DND-41 (cell line): ENCODE measurements at places on chromosomes 16 and 17.

GRCh38 chr16:66369055-66369592 is 2.6 kb downstream of the CDH5 start:
- H3K4me1 ChIP-seq = no peaks in the 10 kb centered on the region
- peak; percentile 13 for DNase-seq
- no peak overlapping the region for H3K27ac ChIP-seq
- no peak overlapping the region for H3K4me3 ChIP-seq

DNA sequence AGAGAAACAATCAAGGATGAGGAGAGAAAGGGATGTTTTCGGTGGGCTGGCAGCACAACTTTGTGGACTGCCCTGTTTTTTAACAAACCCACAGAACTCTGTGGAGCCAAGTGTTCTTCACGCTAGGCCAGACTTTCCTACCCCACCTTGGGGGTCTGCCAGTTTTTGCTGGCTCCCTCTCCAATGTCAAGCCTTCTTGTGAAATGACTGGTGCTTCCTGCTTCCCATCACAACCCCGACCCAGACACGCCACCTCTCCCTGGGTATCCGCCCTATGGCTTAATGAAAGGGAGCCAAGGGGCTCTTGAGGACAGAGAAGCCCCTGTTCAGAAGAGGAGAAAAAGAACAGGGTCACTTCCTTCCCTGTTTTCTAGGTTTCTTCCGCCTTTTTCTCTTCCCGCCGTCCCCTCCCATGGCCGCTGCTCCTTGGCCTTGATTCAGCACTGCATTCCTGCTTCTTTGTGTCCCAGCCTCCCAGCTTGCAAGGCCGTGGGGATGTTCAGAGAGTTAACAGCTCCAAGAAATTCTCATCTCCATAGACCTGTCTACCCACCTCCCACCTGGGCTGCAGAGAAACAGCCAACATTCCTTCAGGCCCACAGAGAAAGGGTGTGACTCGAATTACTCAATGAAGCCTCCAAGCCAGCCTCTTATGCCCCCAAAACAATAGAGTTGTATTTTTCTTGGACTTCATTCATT is 16.5 kb upstream of the SOX9 start:
- no peak overlapping the region for H3K27ac ChIP-seq
- no peaks in the 10 kb centered on the region for H3K4me1 ChIP-seq
- no peak for DNase-seq
- H3K36me3 ChIP-seq = no peaks in the 10 kb centered on the region
- H3K4me3 ChIP-seq = no peak overlapping the region

- H3K36me3 ChIP-seq = peaks cover 15% of the 10 kb centered on the region
- H3K4me1 ChIP-seq = no peaks in the 10 kb centered on the region
- H3K27me3 ChIP-seq = no peaks in the 10 kb centered on the region
- no peak for DNase-seq
These were observed 81.3 kb downstream of the HIC1 start for GRCh38 chr17:2136241-2136640.

- no peak for DNase-seq
- H3K27me3 ChIP-seq = peaks cover 11% of the 10 kb centered on the region
- H3K4me1 ChIP-seq = no peaks in the 10 kb centered on the region
- no peaks in the 10 kb centered on the region for H3K36me3 ChIP-seq
- no peak overlapping the region for H3K4me3 ChIP-seq
- H3K27ac ChIP-seq = no peak overlapping the region
These were observed 31.0 kb downstream of the NGFR start for GRCh38 chr17:49525831-49526741.

GRCh38 chr17:41648411-41649195 is 24.2 kb upstream of the KRT17 start:
- H3K36me3 ChIP-seq = no peaks in the 10 kb centered on the region
- DNase-seq = peak; percentile 83
- no peaks in the 10 kb centered on the region for H3K27me3 ChIP-seq
- H3K4me3 ChIP-seq = no peak overlapping the region
- peaks cover 15% of the 10 kb centered on the region for H3K4me1 ChIP-seq

DNA sequence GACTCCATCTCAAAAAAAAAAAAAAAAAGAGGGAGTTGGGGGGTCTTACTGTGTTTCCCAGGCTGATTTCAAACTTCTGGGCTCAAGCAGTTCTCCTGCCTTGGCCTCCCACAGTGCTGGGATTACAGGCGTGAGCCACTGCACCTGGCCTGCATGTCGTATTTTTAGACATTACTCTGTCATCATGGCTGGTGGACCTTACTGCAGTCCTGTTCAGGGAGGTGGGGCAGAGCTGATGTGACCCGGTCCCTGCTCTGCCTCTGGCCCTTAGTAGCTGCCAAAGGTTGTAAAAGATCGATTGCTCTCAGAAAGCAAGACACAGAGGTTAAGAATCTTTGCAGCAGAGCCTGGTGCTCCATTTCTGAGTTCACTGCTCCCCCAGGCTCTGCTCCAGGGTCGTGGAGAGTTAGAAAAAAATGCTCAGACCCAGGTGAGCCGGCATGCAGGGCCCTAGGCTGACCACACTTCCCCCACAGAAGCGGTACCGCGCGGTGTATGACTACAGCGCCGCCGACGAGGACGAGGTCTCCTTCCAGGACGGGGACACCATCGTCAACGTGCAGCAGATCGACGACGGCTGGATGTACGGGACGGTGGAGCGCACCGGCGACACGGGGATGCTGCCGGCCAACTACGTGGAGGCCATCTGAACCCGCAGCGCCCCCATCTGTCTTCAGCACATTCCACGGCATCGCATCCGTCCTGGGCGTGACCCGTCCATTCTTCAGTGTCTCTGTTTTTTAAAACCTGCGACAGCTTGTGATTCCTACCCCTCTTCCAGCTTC is 7.1 kb upstream of the LASP1NB start:
- DNase-seq = no peak
- H3K27ac ChIP-seq = no peak overlapping the region
- H3K27me3 ChIP-seq = no peaks in the 10 kb centered on the region
- no peak overlapping the region for H3K4me3 ChIP-seq
- H3K36me3 ChIP-seq = peaks cover 71% of the 10 kb centered on the region

DNA sequence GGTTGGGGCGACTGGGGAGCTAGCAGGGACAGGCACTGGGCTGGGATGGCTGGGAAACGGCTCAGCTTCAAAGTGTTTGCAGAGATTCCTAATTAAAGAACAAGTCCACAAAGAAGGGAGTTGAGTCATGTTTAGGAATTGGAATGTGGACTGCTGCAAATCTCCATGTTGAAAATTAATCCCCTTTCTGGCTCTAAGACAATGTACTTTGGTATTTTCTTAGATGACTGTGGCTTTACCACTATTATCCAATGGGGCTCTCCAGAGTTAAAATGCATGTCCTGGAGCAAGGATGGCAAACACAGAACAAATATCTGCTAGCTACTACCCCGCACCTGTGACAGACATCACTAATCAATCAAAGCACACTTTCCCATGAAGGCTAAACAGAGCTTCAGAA is 22.2 kb upstream of the WSCD1 start:
- H3K4me3 ChIP-seq = no peak overlapping the region
- no peaks in the 10 kb centered on the region for H3K36me3 ChIP-seq
- no peaks in the 10 kb centered on the region for H3K4me1 ChIP-seq

GRCh38 chr16:29877266-29877961 is 14.4 kb upstream of the CDIPT start:
- no peak overlapping the region for H3K4me3 ChIP-seq
- peak; percentile 29 for DNase-seq
- no peaks in the 10 kb centered on the region for H3K27me3 ChIP-seq
- H3K36me3 ChIP-seq = no peaks in the 10 kb centered on the region
- H3K27ac ChIP-seq = no peak overlapping the region

DNA sequence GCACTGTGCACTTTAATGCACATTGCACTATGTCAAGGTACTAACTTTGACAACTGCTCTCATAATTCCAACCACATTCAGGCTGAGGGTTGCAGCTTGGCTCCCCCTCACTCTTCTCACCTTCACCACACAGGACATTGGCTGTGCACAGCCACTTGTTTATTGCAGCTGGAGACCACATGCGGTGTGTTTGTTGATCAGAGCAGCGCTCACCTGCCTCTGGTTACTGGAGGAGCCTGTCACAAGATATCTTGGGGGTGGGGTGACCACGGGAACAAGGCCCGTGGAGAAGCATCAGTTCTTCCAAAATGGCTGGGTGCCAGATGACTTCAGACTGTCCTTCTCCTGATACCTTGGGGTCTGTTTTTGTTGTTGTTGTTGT is 10.6 kb upstream of the CCL5 start:
- no peak overlapping the region for H3K4me3 ChIP-seq

DNA sequence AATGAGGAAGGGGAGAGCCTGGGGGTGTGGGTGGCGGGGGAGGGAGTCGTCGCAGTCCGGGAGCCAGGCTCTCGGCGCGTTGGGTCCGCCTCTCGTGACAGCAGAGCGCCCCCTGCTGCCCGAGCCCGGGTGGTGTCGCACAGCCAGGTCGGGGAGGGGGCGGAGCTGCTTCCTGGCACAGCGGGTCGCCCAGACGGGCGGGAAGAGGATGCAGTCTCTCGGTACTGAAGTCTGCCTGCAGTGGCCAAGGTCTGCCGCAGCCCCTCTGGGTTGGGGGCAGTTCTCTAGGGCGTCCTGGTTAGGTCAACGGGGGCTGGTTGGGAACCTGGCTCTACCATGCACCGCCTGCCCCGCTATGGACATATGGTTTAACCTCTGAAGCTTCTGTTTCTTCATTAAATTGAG is 38.2 kb upstream of the CCDC182 start:
- H3K27ac ChIP-seq = peak overlapping the region; percentile 91
- no peaks in the 10 kb centered on the region for H3K36me3 ChIP-seq
- peaks cover 1% of the 10 kb centered on the region for H3K27me3 ChIP-seq
- H3K4me3 ChIP-seq = no peak overlapping the region

GRCh38 chr16:75265911-75266701 is 14.7 kb upstream of the BCAR1 start:
- H3K4me1 ChIP-seq = no peaks in the 10 kb centered on the region
- no peak for DNase-seq
- H3K36me3 ChIP-seq = no peaks in the 10 kb centered on the region
- no peak overlapping the region for H3K4me3 ChIP-seq

DNA sequence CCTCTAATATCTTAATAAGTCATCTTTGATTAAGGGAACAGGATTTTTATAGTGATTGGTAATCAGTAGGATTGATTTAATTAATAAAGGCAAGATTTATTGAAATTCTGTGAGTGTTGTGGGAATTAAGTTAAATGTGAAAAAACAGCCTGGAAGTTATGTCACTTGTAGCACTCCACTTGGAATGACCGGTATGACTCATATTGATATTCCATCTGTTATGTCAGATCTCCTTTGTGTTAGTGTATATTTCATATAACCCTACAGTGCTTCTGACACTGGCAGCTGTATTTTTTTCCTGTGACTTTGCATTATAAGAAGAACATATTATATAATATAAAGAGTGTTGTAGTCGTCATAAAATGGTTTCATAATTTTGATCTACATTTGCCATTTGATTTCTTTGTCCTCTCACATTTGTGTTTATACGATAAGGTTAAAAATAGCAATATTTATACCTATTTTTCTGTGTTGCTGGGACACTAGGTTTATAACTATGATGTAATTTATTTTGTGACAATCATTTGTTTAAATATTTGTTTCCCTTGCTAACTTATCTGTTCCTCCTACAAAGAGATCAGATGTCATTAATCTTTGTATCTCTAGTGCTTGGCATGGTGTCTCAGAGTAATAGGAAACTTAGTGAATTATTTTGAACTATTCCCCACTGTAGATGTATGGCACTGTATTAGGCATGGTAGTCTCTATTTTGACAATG is 249.0 kb downstream of the BCAS3 start:
- H3K4me1 ChIP-seq = no peaks in the 10 kb centered on the region
- no peak for DNase-seq
- no peak overlapping the region for H3K4me3 ChIP-seq
- H3K36me3 ChIP-seq = no peaks in the 10 kb centered on the region
- no peak overlapping the region for H3K27ac ChIP-seq

DNA sequence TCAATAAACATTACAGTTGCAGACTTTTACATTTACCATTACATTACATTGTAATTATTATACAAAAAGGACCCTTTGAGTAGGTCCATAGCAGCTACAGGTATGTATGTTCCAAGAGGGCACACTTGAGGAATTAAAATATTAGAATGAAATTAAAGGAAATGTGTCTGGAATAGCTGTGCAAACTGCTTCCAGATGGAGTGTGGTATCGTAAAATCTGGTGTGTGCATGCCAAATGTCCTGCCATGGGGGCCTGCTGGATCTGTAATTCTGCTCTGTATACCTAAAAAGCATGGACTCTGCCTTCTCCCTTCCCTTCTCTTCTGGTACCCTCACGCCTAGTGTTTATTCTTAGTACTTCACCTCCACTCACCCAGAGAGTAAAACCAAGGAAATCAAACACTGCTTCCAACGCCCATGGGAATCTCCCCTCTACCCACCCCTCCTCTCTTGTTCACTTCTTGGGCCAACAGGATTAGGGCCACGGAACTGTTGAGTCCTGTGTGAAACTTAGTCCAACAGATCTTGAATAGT is 38.7 kb downstream of the STH start:
- no peaks in the 10 kb centered on the region for H3K27me3 ChIP-seq
- no peak overlapping the region for H3K4me3 ChIP-seq
- DNase-seq = no peak
- H3K36me3 ChIP-seq = peaks cover 99% of the 10 kb centered on the region

DNA sequence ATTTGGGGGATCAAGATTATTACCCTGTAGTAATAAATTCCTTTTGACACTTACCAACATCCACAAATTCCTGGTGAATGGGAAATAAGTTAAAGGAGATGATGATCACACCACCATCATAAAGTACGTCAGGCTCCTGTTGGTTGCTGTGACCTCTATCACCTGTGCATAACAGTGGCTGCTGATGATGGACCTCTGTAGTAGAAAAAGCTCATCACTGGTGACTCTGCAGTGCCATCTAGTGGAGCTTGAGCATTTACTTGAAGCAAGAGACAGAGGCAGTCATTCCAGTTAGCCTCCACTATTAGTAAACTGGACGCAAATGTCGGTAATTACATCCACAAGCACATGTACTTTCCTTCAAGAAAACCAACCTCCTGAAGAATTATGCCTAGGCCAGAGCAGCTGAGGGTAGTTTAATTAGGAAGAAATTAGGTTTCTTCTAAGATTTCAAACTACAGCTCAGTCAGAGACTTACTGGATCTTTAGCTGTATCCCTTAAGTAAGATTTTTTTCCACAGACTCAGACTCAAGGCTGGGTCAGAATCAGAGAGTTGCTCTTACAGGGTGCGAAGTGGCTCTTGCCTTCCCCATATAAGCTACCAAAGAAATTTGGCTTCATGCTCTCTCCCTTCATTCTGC is 39.3 kb downstream of the CYB561 start:
- H3K27ac ChIP-seq = no peak overlapping the region
- H3K27me3 ChIP-seq = no peaks in the 10 kb centered on the region

DNA sequence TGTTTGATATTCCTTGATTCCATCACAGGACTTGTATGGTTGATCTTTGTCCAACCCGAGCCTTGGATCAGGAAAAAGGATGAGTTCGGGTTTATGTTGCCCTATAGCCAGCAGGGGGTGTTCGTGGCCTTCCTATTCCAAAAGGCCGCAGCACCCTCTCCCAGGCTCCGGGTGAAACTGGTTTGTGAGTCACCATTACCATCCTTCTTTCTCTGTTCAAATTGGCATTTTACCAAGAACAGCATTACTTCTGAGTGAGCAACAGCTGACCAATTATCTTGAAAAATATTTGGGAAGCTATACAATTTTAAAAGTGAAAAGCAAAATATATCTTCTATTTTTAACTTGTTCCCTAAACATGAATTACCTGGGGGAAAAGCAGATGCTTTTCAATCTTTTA is 24.3 kb upstream of the KRT20 start:
- H3K27me3 ChIP-seq = peaks cover 31% of the 10 kb centered on the region
- H3K36me3 ChIP-seq = no peaks in the 10 kb centered on the region
- peak; percentile 57 for DNase-seq
- H3K27ac ChIP-seq = no peak overlapping the region
- H3K4me1 ChIP-seq = no peaks in the 10 kb centered on the region
